Progenitor cell of endocrine pancreas (in vitro differentiated cells): ENCODE measurements at places on chromosomes 16 and 17. TPM values are rescaled to one million over a fixed set of nuclear protein-coding genes. Genes with fewer than 3 reads are reported as not detected.

The IL32 gene
- total RNA-seq = 2.9 and 4.6 TPM in 2 replicates

The CLEC18A gene
- total RNA-seq = 3.4 and 4.1 TPM in 2 replicates

The OR4D1 gene
- total RNA-seq = not detected in 2 replicates

The KRTAP4-4 gene
- total RNA-seq = not detected in 2 replicates

The RAPGEFL1 gene
- 17.0 and 18.3 TPM in 2 replicates for total RNA-seq

The JUP gene
- 195 and 199 TPM in 2 replicates for total RNA-seq

The HOXB8 gene
- total RNA-seq = 1.1 and 3.7 TPM in 2 replicates

The ACE gene
- 6.4 and 6.8 TPM in 2 replicates for total RNA-seq

The RHBDL3 gene
- total RNA-seq = 0.50 and 0.82 TPM in 2 replicates

The PLK1 gene
- 30.4 and 36.2 TPM in 2 replicates for total RNA-seq

DNA sequence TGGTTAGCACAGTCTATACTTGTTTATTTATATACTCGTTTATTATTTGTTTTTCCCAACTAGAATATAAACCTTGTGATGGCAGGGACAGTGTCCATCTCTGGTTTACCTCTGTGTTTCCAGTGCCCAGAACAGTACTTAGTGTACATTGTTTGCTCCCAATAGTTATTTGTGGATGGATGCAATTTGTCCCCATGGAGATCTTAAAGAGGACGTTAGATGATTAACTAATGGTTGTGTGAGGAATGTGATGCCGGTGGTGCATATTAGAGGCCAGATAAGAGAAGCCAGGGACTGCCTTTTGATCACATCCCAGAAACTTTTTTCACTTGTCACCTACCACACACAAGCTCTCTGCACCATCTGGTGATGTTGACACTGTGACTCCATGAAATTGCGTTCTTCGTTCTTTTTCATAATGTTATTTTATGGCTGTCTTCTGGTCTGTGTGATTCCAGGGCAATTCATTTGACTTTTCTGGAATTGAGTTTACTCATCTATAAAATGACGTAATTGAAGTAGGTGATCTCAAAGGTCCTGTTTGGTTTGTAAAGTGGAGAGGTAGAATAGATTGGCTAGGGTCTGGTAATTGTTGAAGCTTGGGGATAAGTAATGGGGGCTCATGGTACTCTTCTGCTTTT lies 1.2 kb downstream of the COX10 start:
- no peak for DNase-seq

DNA sequence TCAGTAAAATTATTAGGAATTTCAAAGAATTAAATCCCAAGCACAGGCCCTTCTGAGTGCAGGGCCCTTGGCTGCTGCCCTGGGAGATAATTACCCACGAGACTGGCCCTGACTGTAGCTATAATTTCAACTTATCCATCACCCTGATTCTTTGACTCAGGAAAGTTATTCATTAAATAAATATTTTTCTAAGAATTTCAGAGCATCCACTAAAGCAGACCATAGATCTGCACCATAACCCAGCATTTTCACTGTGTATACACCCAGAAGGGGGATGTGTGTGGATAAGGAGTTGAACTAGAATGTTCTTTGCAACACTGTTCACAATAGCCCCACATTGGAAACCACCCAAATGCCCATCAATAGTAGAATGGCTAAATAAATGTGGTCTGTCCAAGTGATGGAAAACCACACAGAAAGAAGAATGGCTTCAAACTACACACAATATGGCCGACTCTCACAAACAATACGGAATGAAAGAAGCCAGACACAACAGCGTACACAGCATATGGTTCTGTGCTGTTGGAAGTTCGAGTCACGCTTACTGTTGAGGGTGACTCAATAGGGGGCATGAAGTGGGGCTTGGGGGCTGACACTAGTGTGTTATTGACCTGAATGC lies 33.9 kb upstream of the MEAK7 start:
- no peak for DNase-seq

GRCh38 chr16:27441998-27442397 lies 40.0 kb downstream of the IL21R start:
- no peak for DNase-seq

- DNase-seq = no peak
Measured at GRCh38 chr17:32265192-32265923, at the start of gene RHBDL3. RHBDL3 (plus strand) TSS chr17:32265832; CDS start chr17:32266190, 358 bp downstream.

- no peak for DNase-seq
Measured at GRCh38 chr16:48503336-48503735, 106.6 kb downstream of the N4BP1 start.

DNA sequence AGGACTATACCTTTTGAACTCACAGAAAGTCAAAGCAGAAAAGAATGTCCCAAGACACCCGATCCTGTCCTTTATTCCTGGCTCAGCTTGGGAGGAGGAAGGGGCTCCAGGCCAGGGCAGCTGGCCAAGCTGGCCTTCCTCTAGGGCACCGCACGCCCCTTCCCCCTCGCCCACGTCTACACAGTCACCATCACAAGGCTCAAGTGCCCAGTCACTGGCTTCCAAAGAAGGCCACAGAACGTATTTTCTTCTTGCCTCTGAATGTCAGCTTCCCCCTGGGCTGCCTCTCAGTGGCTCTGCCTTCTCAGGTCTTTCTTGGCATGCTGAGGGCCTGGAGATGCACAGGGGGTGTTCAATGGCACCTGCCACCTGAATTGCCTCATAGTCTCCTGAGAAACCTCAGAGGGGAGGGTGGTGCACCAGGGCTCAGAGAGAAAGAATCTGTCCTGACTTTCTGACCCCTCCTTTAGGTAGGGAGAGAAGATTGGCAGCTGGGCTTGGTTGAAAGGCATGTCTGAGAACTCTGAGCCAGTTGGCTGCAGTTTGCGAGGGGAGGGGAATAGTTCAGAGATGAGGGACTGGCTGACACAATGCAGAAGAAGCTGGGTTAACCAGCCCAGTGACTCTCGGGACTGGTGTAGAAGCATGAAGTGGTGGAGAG lies 2.1 kb downstream of the DHRS11 start:
- DNase-seq = no peak

GRCh38 chr16:56426585-56426984 lies 1.2 kb upstream of the AMFR start:
- DNase-seq = no peak

- no peak for DNase-seq
Measured at GRCh38 chr16:29641561-29641960, 21.5 kb upstream of the SPN start.

DNA sequence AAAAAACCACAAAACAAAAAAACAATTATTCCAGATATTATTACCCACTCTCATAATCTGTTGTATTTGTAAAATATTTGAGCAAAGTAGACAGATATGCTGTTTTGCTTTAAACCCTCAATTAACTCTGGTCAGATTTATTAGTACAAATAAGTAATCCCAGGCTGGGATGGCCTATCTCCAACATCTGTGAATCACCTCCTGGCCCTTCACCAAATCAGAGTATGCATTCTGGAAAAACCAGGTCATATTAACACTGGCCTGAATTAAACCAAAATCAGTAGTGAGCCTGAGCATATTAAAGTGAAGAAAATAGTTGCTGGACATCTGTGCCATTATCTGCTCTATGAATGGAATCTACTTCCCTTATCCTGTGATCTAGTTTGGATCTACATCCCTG lies 41.0 kb downstream of the STAT3 start:
- DNase-seq = no peak

DNA sequence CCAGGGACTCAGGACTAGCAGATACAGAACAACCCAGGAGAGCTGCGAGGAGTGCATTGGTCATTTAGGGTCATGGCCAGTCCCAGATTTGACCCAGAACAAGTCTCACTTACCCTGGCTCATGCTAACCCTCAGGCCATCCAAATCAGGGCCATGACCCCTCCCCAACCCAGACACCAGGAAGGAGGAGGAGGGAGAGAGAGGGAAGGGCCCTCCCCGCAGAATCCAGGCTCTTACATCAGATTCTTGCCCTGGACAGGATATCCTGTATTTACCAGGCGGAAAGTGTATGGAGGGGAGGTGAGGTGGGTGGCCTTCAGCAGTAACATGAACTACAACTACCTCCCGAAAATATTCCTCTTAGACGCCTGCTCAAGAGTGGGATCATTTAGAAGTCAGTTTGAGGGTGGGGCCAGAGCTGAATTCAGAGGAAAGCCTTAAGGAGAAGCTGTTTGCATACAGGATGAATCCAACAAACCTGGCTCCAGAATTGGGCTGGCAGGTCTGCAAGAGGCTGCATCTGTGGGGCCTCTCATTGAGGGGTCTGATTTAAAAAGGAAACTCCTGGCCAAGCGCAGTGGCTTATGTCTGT lies 2.1 kb downstream of the VAT1 start:
- DNase-seq = no peak

DNA sequence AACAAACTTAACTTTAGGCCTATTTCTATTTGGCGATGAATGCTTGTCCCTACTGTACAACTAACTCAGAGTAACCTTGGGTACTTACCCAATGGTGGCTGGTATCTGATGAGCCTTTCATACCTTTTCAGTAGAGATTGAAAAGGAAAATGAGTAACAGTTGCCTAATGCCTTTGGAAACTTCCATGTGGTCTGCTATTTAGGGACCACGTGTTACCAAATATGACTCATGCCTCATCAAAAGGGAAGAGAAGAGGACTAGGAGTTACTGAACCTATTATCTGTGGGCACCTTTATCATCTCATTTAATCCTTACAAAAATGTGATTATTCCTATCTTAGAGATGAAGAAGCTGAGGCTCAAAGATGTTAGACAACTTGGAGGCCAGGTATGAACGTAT lies 8.1 kb downstream of the MYOCD start:
- no peak for DNase-seq

GRCh38 chr17:14048169-14048568 lies 21.1 kb upstream of the COX10 start:
- DNase-seq = no peak

- no peak for DNase-seq
Measured at GRCh38 chr16:3028716-3029319, 5.0 kb downstream of the THOC6 start.

DNA sequence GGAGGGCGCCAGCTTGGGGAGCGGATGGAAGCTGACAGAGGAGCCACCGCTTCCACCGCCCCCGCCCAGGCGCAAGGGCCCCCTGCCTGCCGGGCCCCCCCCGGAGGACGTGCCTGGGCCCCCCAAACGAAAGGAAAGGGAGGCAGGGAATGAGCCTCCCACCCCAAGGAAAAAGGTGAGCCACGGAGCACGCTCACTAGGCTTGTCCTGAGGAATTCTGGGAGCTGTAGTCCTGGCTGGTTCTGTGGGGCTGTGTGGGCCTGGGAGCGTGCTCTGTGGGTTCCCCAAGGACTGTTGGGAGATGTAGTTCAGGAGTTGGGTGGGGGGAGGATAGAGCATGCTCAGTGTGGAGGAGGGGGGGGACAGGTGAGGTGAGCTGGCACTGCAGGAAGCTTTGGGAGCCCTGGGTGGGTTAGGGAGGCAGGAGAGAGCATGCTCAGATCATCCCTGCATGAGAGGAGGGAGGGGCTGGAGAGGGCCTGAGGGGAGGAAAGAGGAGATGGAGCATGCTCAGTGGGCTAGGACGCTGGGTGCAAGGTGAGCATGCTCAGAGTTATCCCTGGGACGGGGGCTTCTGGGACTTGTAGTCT lies 4.5 kb downstream of the FBXL19 start:
- DNase-seq = peak; percentile 48

GRCh38 chr17:26792486-26792885 lies 501.4 kb upstream of the WSB1 start:
- DNase-seq = no peak
